Activated gamma-delta T cell treated with Interleukin-2 at 50 U/mL for 16 hours (primary cell): ENCODE measurements at places on chromosomes 11 and 22.

DNA sequence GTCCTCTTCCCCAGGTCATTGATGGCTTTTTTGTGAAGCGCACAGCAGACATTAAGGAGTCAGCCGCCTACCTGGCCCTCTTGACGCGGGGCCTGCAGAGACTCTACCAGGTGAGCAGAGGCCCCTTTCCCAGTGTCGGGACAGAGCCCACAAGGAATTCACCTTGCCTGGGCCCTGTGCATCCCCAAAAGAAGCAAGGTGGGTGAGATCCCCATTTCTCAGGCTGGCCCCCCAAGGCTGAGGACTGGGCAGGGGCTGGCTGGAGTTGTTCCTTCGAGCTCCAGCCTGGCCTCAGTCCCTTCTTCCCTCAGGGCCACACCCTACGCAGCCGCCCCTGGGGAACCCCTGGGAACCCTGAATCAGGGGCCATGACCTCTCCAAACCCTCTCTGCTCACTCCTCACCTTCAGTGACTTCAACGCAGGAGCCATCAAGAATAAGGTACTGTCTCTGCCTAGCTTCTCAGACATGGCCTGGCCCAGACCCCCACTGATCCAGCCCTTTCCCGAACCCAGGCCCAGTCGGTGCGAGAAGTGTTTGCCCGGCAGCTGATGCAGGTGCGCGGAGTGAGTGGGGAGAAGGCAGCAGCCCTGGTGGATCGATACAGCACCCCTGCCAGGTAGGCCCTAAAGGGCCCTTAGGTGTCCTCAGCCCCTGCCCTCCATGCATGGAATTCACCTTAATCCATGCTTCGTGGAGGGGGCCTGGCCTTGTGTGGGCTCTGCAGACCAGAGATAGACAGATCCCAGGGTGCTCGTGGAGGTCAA lies 4.7 kb downstream of the MUS81 start:
- DNase-seq: no peak

- DNase-seq: no peak
Measured at GRCh38 chr22:22215659-22216449, 28.7 kb upstream of the VPREB1 start.

DNA sequence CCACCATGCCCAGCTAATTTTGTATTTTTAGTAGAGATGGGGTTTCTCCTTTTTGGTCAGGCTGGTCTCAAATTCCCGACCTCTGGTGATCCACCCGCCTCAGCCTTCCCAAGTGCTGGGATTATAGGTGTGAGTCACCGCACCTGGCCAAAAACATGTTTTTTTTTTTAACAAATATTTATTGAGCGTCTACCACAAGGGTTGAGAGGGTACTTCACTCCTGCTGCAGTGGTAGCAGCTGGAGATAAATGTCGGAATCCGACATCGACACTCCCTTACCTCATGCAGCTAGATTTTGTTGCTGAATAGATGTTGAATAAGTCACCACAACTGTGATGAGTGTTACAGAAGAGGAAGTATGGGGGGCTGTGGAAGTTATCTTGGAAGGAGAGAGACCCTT lies 971 bp downstream of the DNAJB13 start:
- DNase-seq: no peak

- no peak for DNase-seq
Measured at GRCh38 chr11:77448269-77448668, 25.6 kb downstream of the PAK1 start.

DNA sequence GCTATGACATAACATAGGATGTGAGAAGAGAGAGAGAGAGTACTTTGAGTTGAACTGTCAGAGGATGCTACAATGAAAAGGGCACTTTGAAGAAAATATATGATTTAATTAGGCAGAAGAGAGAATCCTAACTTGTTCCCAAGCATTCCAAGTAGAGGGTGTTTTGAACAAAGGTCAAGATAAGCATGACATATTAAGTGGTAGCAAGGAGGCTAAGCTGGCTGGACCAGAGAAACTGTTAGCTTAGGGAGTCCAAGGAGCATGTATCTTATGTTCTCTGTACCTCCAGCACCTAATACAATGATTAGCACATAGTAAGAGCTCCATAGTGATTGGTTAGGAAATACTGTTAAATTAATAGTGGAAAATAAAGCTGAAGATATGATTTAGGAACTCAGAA lies 479.6 kb downstream of the TMEM135 start:
- no peak for DNase-seq

DNA sequence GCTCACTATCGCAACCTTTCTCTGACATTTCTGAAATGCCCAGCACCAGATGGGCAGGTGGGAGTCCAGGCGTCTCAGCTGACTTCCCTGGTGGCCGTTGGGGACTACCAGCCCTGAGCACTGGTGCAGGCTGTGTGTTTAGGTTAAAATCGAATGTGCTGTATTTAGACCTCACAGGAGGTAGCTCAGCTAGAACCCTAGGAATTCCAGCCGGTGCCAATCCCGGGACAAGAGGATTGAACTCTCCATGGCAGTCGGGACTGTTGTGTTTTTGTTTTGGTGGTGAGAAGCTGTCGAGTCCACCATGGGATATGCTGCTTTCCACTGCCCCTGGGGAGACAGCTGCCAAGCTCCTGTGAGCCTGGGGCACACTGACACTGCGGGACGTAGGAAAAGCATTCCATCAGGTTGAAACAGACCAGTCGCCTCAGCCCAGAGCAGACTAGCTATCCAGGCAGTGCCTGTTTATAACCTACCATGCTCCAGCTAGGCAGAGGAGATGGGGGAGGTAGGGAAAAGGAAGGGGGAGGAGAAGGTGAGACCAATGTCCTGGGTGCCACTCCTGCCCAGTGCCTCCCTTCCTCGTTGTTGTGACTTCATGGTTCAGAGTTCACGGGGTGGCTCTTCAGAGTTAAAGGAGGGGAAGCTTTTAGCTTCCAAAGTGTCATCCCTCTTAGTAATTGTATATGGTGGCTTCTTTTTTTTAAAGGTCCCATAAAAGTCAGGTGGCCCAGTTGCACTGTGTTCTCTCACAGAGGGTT lies 53.0 kb downstream of the MICAL2 start:
- no peak for DNase-seq

GRCh38 chr11:65569164-65569972 lies 909 bp upstream of the ZNRD2 start:
- no peak for DNase-seq

DNA sequence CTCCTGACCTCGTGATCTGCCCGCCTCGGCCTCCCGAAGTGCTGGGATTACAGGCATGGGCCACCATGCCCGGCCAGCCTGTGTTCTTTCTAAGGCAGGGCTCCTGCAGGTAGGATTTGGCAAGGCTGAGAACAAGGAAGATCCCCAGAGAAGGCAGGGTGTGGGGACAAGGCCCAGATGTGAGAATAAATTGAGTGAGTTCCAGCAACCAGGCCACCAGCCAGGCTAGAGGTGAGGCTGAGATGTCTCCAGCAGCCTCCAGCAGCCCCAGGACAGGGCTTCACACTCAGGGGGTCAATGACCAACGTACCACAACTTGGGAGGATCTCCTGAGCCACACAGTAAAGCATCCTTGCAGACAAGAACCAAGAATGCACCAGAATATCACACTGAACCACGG lies 75.1 kb downstream of the BUD13 start:
- no peak for DNase-seq

DNA sequence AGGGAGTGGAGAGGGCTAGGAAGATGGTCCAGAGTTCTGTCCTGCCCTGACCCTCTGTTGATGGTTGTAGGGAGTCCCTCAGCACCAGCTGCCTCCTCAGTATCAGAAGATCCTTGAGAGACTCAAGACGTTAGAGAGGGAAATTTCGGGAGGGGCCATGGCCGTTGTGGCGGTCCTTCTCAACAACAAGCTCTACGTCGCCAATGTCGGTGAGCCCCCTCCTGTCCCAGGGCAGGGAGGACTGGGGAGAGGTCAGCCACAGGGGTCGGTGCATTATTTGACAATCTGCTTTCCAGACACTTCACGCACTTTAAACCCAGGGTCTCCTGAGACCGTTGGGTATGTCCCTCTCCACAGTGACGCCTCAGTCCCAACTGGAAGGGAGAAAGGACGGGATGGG lies 18.1 kb downstream of the TAB1 start:
- no peak for DNase-seq

DNA sequence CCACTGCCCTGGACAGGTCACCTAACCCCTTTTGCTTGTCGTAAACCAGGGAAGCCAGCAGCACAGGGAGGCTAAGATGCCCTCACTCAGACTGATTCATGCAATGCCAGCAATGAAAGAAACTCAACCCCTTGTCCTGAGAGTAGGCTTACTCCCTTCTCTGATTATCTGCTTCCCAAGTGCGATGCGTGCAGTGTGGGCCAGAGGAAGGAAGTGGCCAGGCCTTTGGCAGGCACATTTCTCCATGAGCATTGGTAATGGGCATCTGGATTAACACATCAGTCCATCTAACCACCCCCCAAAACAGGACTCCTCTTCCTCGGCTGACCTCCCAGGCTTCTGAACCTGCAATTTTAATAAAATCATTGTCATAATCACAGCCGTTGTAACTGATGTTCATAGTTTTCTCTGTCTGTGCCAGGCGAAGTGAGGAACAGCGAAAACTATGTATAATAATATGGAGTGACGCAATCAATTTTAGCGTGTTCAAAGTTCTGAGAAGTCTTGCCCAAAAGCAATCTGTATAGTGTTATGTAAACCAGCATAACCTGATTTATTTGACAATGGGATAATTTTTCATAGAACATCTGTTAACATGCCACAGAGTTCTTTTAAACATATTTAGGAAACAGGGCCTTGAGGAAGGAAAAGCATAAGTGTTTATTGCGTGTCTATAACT lies 33.9 kb downstream of the TST start:
- DNase-seq: no peak
